ENCODE measurements at places on chromosomes 12 and 14.

DNA sequence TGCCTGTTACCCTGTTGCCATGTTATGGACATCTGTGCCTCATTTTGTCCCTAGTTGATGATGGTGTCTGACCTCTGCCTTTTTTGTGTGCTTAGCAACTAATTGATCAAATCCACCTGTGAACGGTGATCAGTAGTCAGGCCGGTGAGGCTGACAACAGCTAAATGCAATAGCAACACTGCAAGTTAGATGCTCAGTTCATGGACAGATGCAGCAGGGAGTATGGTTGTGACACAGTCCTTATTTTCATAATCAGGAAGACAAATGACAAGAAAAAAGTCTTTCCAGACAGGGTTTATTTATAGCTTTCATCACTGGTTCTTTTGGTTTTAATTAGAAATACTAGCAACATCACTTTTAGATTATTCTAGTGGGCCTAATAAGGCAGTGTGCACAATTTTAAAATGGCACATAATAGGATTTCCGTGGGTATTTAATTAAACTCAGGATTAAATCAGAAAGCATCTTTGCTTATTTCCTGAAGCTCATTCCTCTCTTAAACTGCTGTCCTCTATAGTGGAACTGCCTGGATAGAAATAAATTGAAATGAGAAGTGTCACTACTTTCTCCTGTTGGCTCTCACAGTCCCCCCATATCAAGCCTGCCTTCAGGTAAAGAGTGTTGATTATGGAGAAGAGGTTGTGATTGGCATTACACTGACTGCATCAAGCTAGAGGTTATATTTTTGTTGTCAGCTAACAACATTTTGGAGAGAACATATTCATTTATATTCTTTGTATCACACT, 281.1 kb upstream of the NAV3 start:
- no peak for DNase-seq

GRCh38 chr14:100025111-100025510, 40.1 kb upstream of the EVL start:
- no peak for DNase-seq

- no peak for DNase-seq
Observed at GRCh38 chr12:66235626-66236281, 46.7 kb downstream of the IRAK3 start.

- no peak for DNase-seq
Observed at GRCh38 chr12:94717656-94718055, 67.3 kb upstream of the TMCC3 start.

GRCh38 chr12:109796057-109796456, 37.1 kb downstream of the TRPV4 start:
- DNase-seq, result no peak

- DNase-seq, result no peak
Observed at GRCh38 chr12:11902525-11902875, 168.2 kb upstream of the BCL2L14 start.

DNA sequence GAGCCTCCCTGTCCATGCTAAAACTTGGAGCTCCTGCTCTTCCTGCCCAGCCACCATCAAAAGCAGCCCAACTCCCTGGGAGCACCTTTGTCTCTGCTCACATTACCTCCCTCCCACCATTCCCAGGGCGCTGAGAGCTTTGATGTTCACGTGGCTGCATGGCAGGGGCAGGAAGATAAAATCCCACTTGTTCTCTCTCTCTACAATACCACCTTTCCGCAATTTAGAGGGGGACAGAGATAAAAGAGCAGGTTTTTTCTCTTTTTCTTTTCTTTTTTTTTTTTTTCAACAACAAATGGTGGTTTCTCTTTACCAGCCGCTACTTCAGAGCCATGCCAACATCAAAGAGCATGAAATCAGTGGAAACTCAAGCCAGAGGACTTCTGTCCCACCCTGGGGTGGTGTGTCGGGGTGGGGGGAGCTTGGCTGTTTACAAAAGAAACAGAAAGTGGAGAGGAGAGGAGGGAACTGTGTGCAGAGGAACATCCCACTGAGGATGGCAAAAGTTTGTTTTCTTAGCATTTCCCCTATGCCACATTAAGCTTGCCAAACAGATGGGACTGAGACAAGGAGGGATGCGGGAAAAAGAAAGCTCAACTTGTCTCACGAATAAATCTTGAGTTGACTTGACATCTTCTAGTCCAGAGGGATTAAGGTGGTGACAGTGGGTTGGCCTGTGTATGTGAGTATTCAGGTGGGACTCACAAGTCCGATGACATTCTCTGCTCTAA, 103.7 kb upstream of the NUDT4 start:
- DNase-seq, result no peak

GRCh38 chr12:44380861-44381260, 495.3 kb downstream of the NELL2 start:
- no peak for DNase-seq
